ENCODE measurements at places on chromosomes 13 and 19.

DNA sequence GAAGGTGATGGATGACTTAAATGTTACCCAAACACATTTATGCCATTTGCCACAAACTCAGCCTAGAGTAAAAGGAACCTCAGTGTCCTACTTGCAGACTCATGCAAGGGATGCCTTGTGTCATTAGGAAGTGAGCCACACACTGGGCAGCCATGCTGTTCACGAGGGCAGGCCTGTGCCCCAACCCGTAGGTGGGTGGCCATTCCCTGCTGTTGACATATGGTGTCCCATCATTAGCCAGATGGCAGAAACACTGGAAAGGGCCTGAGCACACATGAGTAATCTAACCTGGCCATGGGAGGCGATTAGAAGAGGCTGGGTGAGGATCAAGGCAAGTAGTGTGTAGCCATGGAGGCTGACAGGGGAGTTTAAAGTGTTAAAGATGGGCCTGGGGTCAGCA, 9.7 kb upstream of the LRCH1 start:
- DNase-seq: no peak

DNA sequence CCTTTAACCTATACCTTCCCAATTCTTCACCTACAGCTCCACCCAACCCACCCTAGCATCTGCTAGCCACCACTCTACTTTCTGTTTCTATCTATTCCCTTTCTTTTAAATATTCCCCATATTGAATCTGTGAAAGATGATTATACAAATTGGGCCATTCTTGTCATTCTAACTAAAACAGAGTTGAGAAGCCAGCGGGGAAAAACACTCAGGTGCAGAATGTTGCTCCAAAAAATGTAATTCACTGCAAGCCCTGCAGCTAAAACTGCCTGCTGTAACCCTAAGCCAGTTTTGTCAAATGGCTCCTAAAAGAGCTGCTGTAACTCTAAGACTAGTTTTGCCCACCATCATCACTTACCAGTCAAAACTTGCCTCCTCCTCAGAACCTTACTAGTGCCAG, 1468.6 kb upstream of the MIR17HG start:
- DNase-seq: no peak

DNA sequence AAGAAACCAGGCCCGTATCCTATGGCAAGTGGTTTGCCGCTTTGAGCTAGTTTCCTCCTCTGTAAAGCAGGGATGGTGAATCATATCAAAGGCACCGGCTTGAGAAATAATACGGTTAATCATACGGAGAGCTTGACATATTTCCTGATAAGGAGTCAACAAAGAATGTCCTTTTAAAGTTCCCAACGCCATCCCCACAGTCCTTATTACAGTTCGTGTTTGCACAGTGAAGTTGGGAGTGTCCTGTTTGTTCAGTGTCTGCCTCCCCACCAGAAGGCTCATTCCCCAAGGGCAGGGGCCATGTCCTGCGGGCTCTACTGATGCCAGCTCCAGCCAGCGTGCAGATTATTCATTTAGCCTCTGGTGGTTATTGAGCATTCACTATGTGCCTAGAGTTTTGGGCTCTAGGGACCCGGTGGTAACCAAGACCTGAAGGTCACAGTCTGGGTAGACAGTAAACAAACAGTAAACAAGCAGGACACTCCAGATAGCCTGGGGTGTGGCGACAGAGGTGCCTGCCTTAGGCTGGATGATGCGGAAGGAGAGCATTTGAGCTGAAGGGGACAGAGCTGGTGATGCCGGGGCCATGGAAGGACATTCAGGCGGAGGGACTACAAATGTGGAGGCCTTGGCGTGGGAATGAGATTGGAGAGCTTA, 6.3 kb downstream of the GRAMD1A start:
- DNase-seq: no peak

GRCh38 chr13:101211261-101211660, 205.0 kb downstream of the NALCN start:
- no peak for DNase-seq

- no peak for DNase-seq
Observed at GRCh38 chr19:52227196-52227940, 37.5 kb downstream of the PPP2R1A start.

Data from NCI-H2029 (cell line).